ENCODE measurements at places on chromosomes 13 and 19.

DNA sequence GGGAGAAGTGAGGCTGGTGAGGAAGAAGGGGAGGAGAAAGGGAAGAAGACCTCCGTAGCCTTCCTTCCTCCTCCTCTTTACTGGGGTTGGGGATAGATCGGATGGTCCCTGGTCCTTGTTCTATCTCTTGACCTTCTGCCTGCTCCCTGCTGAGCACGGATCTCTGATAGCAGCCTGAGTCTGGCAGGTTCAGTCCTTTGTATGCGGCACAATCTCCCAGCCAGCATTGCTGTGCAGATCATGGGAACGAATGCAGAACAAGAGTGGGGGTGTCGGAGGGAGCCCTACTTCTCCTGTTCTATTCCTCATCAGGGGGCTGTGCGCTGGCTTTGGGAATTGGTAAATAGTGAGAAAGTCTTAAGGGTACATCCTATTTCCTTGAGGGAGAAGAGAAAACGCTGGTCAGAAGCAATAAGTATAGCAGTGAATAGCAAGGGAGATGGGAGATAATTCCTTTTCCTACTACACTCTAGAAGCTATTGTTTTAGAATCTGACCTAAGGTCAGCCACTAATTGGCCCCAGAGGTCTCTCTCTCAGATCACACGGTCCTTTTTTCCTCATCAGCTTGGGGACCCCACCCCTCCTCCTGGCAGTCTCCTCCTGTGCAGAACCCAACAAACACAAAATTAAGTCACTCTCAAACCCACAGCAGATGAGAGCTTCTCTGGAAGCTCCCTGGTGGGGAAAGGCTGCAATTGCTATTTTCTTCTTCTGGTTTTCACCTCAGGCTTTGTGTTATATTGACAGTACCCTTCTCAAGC, 41.0 kb downstream of the KL start:
- peak; percentile 56 for DNase-seq

GRCh38 chr19:18774782-18775444, 16.2 kb downstream of the COMP start:
- DNase-seq: no peak

DNA sequence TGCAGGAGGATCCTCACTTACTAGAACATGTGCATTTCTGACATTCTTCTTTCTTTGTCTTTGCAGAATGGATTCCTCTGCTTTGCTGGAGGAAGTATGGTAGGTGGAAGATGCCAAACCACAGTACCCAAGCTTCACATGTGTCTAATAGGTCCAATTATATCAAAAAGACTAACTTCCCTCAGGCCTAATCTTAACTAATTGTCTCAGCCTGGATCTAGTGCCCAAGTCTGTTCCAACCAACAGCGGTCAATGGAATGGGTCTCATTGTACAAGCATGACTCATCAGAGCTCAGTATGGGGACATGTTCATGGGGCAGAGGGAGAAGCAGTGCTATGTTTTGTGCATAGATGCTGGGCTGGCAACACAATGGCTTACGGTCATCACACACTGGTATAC, 81.6 kb upstream of the CSNK1A1L start:
- DNase-seq: no peak

- DNase-seq: peak; percentile 51
Measured at GRCh38 chr19:19105365-19106055, 32.8 kb downstream of the TMEM161A start.

DNA sequence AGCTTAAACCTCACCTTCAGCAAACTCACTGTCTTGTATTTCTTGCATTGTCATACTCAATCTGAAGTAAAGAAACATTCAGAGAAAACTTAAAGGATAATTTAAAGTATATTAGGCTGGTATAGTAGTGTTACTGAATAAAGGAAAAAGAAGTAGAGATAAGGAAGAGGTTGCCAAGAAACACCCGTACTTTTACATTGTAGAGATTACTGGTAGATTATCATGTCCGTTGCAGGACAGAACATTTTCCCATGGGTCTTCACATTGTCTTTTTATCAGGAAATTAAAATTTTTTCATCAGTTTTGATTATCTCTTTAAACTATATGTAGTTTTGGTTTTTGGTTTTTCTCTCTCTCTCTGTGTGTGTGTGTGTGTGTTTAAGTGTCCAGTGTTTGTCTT, 19.9 kb upstream of the GPR183 start:
- no peak for DNase-seq

All from NCI-H526 (cell line).